ENCODE measurements at places on chromosomes 7 and 10.

- DNase-seq, result no peak
Observed at GRCh38 chr10:62063795-62064472, 162.4 kb downstream of the ARID5B start.

DNA sequence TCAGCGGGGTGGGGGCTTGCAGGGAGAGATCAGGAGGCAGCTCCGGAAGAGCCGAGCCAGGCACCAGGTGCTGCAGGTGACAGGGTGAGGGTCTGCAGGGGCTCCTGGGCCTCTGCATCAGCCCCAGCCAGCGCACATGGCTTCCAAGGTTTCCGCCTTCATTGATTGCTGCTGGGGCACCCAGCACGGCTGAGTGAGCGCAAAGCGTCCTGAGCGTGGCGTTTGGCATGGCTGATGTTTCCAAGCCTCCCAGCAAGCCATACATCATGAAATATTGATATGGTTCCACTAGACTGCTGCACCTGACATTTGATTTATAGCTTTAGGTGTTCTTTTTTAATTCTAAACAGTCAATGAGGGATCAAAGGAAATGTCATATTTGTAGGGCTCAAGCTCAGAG, 259.0 kb downstream of the WDR37 start:
- no peak for DNase-seq

DNA sequence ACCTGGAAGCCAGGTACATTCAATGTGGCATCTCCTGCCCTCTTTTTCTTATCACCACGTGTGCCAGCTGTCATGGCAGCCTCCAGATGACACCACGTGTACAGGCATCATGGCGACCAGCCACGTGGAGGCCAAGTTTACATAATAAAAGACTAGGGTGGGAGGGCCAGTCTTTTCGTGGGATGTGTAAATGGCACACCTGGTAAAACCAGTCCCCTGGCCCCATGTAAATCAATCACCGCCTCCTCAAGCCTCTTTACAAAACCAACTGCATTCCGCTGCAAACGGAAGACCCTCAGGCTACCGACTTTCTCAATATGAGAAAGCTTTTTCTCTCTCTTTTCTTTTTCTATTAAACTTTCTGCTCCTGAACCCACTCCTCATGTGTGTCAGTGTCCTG, 65.1 kb upstream of the PHF14 start:
- no peak for DNase-seq

DNA sequence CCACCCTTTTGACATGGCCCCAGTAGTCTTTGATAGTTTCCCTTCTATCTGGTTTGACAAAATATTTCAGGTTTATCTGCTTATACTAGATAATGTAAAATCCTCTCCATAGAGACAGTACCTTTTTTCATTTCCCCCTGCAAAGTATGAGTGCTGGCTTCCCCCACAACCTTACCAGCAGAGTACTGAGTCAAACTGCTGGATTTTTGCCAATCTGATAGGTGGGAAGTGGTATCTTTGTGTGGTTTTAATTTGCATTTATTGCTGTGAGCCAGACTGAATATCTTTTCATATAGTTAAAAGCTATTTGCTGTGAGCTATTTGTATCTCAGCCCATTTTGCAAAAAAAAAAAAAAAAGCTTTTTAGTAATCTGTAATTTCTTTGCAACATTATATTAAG, 32.1 kb upstream of the HECTD2 start:
- DNase-seq, result no peak

DNA sequence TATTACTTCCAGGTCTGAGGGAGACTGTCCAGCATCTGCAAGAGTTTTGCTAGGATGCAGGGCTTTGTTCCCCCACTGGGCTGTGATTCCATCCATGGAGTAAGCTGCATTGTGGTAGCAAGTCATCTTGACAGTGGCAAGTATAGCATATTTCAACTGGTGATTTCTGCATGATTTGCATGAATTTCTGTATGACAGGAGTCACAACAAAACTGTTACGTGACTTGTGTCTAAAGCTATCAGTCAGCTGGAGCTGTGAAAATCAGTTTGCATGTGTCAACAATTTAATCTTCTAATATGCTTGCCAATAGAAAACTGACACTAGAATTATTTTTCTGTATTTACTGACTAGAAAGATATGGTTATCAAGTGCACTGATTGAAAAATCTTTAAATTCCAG, 344.3 kb downstream of the AUTS2 start:
- DNase-seq, result no peak

DNA sequence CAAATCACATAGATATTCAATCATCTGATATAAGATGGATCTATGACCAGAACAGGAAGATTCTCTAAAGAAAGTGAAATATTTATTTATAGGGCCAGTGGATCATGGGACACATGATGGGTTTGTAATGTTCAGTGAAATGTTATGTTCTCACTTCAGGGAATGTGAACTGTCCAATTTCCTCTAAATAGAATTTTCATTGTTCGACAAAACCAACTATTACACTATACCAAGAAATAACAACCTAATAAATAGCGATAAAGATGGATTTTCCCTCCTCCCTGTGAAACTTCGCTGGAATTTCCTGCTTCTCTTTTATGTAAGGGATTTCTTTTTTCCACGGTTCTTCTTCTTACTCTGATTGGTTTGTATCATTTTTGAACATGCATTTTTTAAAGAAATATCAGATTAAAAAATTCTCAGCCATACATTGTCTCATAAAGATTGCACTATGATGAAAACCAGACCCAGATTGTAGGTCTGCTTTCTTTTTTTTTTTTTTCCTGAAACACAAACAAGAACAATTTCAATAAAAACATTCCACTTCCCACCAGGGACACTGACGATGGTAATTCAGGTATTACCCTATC, 139.8 kb upstream of the ZEB1 start:
- DNase-seq, result no peak

- no peak for DNase-seq
Observed at GRCh38 chr10:78515038-78515872, 481.6 kb downstream of the RPS24 start.

DNA sequence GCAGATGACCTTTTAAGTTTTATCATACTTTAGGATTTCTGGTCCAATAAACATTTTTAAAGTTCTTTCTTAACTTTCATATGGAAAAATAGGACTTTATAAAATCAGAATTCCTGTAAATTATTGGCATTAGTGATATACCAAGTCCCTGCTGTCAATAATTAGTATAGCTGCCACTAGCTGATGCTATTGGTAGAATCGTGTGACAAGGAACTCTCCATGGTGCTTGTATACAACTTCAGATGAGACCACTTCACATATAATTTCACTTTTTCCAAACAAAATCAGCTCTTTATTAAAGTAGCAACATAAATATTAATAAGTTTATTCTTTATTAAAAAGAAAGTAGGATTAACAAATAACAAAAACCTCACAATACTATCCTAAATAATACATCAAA, 49.9 kb downstream of the ZNF800 start:
- no peak for DNase-seq

GRCh38 chr10:116097239-116097784, 175.7 kb downstream of the GFRA1 start:
- DNase-seq, result no peak

GRCh38 chr10:70461397-70462348, 16.9 kb upstream of the PALD1 start:
- no peak for DNase-seq

DNA sequence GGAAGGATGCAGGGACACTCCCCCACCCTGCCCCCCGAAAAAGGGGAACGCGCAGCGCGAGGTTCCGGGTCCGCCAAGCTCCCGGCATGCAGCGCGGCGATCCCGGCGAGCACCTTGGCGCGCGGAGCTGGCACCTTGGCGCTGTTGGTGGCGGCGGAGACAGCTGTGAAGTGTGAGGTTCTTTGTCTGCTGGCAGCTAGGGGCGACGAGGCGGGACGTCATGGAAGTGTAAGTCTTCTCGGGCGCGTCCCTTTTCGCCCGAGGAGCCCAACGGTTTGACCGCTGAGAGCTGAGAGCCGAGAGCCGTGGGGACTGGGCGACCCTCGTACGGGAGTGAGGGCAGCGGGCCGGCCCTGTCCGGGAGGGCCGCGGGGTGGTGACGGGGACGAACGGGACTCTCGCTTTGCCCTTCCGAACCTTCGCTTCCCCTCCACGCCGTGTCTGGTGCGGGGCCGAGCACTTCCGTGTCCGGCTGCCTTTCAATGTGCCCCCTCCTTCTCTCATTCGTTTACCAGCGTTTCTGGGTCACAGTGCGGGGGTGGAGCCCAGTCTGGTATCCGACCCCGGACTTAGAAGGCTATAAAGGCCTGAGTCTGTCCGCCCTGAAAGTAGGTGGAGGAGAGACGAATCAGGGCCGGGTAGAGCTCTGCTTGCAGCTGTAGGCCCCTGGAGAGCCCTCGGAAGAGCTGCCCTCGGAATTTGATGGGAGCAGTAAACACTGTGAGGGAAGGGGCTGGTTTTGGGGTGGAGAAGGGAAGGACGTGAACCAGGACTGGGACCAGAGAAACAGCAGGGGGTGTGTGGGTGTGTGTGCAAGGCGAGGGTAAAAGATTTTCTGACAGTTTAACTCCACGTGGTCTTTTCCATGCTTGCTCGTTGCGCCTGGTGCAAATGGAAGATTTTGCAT, at the start of gene CRCP:
TSS of gene CRCP (plus strand) at position 105 of the 907 bp plus-strand sequence. CDS start at position 221, 116 bp downstream.
- peak; percentile 81 for DNase-seq

DNA sequence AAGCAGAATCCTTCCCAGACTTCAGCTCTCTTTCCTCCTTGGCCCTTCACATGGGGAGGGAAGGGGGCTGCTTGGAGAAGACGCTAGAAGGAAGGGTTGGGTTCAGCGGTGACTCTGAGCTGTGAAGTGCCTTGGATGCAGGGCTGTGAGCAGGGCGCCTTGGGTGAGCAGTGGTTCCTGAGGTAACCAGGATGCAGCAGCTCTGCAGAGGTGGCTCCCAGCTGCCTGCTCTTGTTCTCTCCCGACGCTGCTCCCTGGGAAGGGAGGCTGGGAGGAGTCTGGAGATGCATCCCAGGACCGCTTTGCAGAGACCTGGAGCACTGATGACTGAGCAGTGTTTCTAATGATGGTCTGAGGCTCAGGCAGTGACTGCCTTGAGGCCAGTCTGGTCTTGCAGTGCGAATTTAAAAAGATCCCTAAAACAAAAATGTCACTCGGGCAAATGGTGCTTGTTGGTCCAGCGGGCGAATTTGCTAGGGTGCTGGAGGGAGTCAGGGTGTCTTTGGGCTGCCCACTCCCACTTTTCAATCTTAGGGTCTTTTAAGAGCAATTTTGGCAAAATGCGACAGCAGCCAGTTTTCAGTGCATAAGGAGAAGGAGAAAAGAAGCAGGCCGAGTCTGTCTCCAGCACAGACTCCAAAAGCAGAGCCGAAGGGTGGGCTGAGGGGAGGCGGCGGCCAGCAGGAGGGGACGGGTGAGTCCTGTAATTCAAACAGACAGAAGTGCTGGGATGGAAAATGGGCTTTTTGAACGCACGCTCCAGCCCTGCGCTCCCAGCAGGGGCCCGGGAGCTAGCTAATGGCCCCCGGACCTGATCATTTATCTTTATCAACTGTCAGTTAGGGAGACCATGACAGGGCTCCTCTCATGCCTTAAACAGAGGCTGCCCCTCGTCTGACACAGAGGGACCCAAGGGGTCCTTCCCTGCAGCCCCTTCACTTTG, 191.2 kb upstream of the SHH start:
- no peak for DNase-seq

DNA sequence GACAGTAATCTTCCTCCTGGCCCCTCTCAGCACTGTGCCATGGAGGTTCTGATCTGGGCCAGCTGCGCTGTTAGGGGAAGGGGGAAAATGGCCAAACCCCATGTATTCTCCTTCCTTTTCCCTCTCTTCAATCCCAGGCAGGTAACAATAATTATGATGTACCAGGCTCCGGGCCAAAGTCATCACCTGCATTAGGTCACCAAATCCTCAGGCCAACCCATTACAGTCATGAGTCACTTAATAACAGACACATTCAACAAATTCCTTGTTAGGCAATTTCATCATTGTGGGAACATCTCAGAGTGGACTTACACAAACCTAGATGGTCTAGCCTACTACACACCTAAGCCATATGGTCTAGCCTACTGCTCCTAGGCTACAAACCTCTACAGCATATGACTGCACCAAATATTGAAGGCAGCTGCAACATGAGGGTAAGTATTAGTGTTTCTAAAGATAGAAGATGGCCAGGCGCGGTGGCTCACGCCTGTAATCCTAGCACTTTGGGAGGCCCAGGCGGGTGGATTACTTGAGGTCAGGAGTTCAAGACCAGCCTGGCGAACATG, 2.2 kb upstream of the HSPB1 start:
- DNase-seq, result no peak

- no peak for DNase-seq
Observed at GRCh38 chr10:2784766-2785165, 282.6 kb upstream of the PFKP start.

DNA sequence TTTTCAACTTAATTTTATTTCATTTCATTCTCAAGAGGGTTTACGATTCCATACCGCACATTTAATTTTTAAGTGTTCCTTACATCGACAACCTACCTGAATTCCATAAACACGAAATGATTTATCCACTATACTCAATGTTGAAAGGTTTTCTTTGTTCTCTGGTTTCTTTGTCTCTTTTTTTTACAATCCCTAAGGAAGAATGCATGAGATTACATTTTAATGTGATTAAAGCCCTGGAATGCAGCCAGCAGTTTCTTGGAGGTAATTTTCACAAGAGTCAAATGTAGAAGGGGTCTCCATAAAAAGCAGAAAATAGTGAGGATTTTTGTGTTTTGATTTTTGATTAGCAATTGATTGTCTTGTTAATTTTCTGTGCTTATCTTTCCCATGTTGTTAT, 59.2 kb upstream of the ADCY1 start:
- DNase-seq, result no peak

GRCh38 chr7:84200859-84201258, 6.3 kb upstream of the SEMA3A start:
- DNase-seq, result no peak

DNA sequence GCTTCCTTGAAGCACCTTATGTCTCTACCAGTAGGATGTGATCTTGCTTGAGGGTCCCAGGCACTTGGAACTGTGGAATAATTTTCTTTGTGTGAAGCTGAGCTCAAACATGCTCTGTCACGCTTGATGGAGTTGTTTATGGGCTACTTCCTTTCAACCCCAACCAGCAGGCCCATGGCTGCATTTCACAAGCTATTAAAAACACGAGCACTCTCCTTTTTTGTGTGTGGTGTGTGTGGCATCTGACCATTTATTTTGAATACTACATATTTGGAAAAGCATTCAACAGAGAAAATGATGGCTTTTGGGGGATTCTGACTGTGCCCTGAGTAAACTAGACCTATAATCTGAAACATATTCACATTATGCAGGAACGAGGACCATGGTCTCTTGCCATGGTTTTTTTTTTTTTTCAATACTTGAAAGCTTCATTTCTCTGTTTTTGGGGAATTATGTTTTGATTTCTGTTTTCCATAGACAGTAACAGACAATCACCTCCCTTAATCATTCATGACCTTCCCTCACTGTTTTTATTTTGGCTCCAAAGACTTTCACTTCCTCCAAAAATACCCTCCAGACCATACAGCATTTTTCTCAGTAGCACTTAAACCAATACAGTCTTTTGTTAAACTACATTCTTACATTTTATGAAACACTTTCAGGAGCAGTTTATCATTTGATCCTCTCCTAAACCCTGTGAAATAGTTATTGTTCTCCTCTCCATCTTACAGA, 233.6 kb upstream of the BMPER start:
- DNase-seq, result no peak

GRCh38 chr7:73811760-73812168, 19.0 kb upstream of the CLDN4 start:
- peak; percentile 51 for DNase-seq

Measured in mesothelial cell of epicardium (in vitro differentiated cells).